ENCODE measurements at places on chromosomes 3 and 15.
A peak's percentile ranks its signal among the peaks of the same experiment; 100 is the strongest.

GRCh38 chr3:17749705-17750293 is 7.4 kb upstream of the TBC1D5 start:
- DNase-seq: no peak

DNA sequence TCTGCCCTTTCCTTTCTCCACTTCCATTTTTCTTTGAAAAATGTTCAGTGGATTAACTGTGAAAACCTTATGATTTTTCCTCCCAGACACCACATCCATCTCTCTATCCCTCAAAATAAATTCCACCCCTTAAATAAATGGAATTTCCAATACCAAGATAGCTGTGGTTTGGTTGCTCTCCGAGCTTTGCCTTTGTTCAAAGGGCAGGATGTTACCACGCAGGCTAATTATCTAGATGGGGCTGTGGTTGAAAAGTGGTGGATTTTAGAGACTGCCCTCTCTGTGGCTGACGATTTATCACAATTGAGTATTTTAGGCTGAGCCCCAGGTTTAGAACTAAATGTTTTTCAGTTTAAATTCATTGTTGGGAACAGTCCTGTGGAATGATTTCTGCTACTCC is 36.9 kb upstream of the CMSS1 start:
- DNase-seq: peak; percentile 14

GRCh38 chr15:56358604-56359003 is 6.6 kb upstream of the TEX9 start:
- DNase-seq: no peak

DNA sequence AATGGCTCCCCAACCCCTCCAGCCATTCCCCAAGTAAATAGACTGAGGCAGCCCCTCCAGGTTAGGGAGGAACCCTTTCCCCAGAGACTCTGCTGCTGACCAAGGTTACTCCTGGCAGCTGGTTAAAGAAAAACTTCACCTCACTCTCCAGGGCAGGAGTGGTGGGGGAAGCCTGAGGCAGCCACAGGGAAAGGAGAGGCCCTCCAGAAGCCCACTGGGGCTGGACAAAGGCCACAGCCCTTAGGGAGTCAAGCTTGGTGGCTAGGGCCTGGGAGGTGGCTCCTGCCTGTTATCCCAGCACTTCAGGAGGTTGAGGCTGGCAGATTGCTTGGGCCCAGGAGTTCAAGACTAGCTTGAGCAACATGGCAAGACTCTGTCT is 923 bp downstream of the ACY1 start:
- DNase-seq: no peak

DNA sequence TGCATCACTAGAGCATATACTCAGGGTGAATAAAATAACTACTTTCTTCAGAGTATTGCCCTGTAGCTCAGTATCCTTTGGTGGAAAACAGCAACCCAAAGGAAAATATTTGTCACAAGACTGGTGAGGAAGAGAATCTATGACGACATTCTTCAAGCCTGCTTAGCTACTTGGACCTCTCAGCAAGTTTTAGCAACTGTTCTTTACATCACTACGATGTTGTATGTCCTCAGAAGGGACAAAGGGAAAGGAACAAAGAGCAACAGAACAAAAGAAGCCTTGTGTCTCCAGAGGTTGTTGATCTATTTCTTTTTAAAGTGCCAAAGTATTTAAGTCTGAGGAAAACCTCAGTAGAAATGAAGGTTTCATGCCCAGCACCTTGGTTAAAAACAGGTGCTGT is 746.7 kb downstream of the NAALADL2 start:
- DNase-seq: peak; percentile 1

DNA sequence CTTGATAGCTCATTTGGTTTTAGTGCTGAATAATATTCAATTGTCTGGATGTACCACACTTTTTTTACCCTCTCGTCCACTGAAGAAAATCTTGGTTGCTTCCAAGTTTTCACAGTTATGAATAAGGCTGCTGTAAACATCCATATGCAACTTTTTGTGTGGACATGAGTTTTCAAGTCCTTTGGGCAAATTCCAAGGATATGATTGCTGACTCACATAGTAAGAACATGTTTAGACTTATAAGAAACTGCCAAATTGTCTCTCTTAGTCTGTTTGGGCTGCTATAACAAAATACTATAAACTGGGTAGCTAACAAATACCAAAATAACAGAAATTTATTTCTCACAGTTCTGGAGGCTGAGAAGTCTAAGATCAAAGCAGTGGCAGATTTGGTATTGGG is 59.5 kb upstream of the TNFSF10 start:
- DNase-seq: no peak

DNA sequence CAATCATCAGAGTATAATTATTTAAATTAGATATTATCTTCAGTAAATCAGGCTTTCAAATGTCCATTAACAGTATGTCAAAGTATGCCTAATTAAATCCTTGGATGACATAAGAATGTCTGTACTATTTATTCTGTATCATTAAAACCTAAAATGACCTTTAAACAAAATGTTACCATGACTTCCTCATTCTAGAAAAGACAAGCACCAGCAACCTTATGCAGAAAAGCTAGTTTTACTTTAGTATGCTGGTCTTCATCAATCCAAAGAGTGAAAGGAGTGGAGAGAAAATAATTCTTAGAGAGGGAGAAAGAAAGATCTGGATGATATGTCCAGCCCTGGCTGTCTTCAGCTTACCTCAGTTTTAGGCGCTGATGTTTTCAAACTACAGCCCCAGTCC is 140.1 kb upstream of the UBE2E2 start:
- no peak for DNase-seq

- DNase-seq: no peak
Observed at GRCh38 chr3:117762621-117763037, 1053.0 kb downstream of the TUSC7 start.

- peak; percentile 39 for DNase-seq
Observed at GRCh38 chr3:35944926-35945710, 305.8 kb downstream of the ARPP21 start.

- DNase-seq: no peak
Observed at GRCh38 chr15:35062738-35063099, 22.4 kb downstream of the NANOGP8 start.

- peak; percentile 21 for DNase-seq
Observed at GRCh38 chr3:147191795-147192385, 214.5 kb downstream of the ZIC4 start.

- no peak for DNase-seq
Observed at GRCh38 chr3:53109190-53109589, 21.0 kb downstream of the RFT1 start.

DNA sequence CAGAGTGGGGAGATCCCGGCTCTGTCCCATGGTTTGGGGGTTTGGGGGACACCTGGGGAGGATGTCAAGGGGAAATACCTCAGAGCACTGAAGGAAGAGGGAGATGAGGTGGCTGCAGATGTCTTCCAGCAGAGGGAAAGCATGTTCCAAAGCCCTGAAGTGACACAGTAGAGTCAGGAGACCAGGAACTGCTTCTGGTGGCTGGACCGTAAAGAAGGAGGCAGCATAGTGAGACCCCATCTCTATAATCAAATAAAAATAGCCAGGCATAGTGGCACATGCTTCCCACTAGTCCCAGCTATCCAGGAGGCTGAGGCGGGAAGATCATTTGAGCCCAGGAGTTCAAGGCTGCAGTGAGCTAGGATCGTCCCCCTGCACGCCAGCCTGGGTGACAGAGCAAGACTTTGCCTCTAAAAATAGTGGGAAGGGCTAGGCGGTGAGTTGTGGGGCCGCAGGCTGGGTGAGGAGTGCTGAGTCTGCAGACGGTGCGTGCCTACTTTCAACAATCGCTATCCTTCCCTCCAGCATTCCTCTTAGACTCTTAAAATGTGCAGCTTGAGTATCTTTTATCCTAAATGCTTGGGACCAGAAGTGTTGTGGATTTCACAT is 26.2 kb downstream of the HES1 start:
- no peak for DNase-seq

- peak; percentile 23 for DNase-seq
Observed at GRCh38 chr3:64684715-64685261, 3.0 kb downstream of the ADAMTS9 start.

GRCh38 chr3:54983266-54984099 is 55.6 kb upstream of the LRTM1 start:
- no peak for DNase-seq

DNA sequence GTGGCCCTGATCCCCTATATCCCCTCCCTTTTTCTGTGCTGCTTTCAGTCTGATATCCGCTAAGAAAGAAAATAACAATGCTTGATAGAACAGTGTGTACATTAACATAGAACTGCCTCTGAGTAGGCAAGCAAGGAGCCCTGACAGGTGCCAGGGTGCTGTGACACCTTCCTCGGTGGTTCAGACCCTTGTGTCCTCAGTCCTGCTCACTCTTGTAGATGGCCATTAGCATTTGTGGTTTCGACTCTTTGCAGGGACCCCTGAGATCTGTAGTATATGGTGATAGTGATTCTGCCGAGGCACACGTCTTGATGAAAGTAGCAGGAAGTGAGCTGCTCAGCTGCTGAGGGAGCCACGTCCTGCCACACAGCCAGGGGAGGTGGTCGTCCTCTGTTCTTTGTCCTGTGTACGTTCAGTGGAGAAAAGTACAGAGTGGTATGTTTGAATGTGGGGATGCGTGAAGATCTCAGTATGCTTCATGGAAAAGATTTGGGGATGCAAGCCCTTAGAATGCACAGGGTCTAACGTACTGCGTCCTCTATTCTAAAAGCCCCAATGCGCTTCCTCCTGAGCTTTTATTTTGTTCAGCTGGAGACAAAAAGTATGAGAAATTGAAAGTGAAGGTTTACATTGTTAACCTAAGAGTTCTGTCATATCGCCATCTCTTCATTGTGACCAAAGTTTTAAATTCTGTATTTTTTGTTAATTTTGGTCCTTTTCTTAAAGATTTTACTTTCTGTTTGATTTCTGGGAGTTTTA is 35.4 kb downstream of the PXYLP1 start:
- no peak for DNase-seq

GRCh38 chr3:4717363-4717740 is 224.2 kb downstream of the ITPR1 start:
- no peak for DNase-seq

GRCh38 chr3:190361791-190362190 is 26.2 kb upstream of the CLDN16 start:
- no peak for DNase-seq

DNA sequence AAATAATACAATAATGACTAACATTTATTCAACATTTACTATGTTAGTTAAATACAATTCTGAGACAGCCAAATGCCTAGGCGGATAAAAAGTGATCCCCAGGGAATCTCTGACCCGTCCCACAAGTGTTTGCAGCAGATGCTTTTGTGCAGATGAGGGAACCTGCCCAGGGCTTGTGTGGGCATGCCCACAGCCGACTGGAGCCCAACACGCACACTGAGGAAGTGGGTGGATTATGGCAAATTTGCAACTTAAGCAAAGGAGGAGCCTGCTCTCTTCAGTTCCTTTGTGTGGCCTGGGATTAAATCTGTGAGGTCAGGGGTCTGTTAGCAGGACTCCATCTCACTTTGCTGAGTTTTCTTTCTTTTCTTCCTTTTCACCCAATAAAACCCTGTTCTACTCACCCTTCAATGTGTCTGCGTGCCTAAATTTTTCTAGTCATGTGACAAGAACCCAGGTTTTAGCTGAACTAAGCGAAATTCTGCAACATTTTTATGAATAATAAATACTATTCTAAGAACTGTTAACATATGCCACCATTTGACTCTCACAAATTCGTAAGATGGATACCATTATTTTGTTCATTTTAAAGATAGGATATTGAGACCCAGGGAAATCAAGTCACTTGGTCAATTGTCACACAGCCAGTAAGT is 13.9 kb upstream of the RTP1 start:
- peak; percentile 60 for DNase-seq

GRCh38 chr15:91319371-91320059 is 219.5 kb downstream of the SV2B start:
- DNase-seq: no peak

DNA sequence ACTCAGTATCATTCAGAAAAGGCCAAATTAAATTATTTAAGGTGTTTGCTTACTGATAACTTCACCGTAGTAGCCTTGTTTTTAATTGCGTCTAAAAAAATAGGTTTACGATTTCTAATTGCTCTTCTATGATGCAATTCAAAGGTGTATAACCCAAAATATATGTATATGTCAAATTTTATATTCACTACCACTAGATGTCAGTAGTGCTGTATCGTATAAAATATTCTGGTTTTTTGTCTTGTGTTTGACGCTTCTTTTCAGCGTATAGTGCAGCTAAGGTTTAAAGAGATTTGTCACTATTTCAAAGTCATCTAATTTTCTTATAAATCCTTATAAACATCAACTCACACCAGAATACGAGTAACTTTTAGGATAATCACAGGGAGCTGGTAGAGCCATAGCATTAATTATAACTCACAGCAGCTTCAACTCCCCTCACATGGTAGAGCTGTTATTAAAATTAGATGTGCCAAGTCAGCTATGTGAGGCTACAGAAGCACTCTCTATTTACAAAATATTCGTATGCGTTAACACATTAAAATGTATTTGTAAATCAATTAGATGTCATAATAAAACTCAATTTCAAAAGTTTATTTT is 3.5 kb downstream of the PFN2 start:
- DNase-seq: peak; percentile 21

- DNase-seq: no peak
Observed at GRCh38 chr3:100869787-100870186, 123.4 kb downstream of the ABI3BP start.

GRCh38 chr3:19392150-19392549 is 243.8 kb downstream of the KCNH8 start:
- DNase-seq: no peak

DNA sequence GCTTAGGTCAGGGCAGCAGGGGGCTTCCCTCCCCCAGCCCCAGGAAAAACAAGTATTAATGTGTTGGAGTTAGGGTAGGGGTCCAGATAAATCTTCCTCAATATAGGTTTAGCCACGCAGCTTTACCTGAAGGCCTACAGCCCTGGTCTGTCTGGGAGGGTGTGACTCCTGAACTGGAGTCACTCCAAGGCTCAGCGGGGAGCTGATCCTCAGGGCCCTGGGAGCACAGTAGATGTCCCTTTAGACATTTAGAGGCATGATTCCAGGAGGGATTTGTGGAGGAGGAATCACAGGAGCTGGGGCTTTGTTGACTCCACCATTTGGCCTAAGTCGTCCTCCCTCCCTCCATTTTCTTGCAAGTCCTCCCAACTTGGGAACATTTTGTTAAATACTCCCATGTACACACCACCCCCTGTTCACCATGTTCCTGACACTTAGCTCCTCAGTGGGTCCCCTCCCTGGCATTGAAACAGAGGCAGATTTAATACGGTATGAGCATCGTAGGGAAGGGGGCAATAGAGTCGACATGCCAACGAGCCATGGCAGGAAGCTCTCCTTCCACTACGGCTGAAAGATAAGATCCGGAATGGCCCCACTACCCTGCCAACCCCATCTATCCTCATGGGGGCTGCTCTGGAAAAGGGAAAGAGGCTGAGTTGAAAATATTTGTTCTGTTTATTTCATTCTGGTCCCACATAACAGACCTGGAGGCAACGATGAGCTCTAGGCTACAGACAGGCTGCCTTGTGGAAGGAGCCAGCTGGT is 69.0 kb upstream of the LARS2 start:
- DNase-seq: no peak

All from urothelium cell line (cell line).